ENCODE measurements at places on chromosomes 3 and 15.

- no peak for DNase-seq
Observed at GRCh38 chr15:83012076-83012426, 612 bp upstream of the C15orf40 start.

DNA sequence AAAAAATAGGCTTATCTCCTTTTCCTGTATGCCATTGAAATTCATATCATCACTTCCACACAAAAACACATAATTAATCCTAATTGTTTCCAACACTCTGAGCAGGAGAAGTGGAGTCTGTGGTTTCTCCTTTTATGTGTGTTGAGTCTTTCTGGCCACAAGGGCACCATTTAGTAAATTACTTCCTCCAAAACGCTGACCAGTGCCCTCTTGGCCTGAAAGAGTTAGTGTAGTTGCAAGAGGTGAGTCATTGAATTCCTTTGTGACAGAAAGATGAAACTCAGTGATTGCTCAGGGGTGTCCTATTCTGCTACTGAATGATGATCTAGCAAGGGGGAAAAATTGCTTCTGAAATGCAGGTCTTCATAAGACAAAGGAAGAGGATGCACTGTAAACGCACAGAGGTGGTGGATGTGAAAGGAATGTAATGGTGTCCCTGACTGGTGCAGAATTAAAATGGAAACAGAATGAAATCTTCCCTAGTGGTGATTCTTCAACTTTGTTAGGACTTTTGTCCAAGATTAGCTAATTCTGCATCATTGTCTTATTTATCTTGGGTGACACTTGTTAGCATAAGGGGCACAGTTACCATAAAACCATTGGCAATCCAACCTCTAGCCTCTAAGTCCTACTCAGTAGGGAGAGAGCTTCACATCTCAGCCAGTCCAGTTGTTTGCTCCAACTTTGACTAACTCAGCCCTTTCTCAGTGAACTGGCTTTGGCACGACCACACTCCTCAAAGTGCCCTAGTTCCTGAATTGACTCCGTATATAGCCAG lies 208.4 kb upstream of the NANOGP8 start:
- DNase-seq = peak; percentile 7

GRCh38 chr3:70245746-70246525 lies 66.5 kb downstream of the MDFIC2 start:
- DNase-seq = no peak

- DNase-seq = no peak
Observed at GRCh38 chr3:61194892-61195538, 56.2 kb downstream of the FHIT start.

GRCh38 chr3:89289574-89290190 lies 182.3 kb downstream of the EPHA3 start:
- DNase-seq = no peak

DNA sequence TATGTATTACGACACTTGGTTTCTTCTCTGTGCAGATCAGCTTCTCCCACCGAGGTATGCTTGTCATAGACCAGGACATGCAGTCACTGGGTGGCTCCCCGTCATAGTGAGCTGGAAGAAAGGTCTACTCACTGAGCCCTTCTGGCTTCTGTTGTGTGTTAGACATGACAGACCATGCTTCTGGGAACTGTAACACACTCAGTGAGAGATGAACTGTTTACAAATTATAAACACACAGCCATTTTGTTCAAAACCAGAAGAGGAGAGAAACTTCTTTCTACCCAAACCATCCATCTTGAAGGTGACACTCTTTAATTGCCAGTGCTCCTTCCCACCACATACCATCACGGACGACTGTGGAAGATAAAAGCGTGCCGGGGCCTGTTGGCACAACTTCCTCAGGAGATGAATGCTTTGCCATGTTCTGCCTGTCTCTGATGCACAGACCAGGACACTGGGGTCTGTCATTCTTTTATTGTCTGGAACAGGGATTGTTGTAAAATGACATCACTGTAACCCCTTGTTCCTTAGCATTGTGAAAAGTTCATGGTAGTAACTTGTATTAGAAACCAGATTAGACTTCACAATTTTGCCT lies 214.3 kb downstream of the MCTP2 start:
- DNase-seq = no peak

- no peak for DNase-seq
Observed at GRCh38 chr3:11807686-11808085, 39.0 kb downstream of the TAMM41 start.

GRCh38 chr3:141669434-141669833 lies 68.7 kb upstream of the RNF7 start:
- no peak for DNase-seq

Data from HAP-1 (cell line).